ENCODE measurements at places on chromosomes 6 and 20.

DNA sequence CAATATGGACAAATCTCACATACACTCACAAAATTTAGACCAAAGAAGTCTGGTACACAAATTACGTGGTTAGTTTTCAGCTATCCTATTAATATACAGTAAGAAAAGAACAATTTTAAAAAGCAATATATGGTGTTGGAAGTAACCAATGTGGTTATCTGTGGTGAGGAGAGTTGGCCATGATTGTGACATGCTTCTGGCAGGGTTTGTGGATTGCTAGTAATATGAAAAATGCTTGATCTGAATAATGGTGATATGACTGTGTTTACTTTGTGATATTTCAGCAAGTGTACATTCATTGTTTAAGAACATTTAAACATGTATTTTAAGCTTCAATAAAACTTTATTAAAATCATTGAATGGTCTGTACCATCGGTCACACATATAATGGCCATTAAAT, 99.1 kb downstream of the ADGB start:
- no peak for DNase-seq

GRCh38 chr20:16666272-16666671, 63.6 kb upstream of the SNRPB2 start:
- no peak for DNase-seq

DNA sequence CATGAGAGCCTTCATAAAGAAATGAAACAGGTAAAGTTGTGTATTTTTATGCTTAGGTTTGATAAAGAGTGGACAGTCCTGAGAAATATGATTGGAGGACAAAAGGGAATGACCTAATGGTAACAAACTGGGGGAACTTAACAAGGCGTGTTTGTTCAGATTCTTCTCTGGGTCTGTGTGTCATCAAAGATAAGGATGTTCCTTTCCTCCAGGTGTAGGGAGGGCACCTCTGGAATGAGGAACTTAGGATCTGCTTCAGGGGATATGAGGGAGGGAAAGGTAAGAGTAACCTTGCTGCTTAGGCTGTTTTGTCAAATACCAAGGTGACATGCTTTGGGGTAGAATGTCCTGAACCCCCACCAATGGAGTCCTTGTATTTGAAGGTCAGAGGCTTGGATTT, 291.9 kb downstream of the KCNQ5 start:
- no peak for DNase-seq

GRCh38 chr6:46704562-46704961, 16.9 kb downstream of the TDRD6 start:
- DNase-seq: no peak

DNA sequence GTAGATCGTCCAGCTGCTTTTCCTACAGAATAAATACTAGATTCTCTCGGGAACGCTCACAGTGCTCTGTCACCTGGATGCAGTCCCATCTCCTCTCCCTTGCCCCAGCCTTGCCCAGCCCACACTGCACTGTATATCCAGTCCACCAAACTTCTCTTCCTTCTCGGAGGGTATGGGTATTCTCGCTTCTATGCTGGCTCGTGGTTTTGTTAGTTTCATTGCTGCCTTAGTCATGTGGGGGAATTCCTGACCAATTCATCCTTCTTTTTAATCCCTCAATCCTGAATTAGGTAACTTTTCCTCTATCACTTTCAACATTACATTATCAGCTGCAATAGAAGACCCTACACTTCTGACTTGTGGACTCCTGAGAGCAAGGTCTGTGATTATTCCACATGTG, 252.4 kb downstream of the GMDS start:
- DNase-seq: no peak

DNA sequence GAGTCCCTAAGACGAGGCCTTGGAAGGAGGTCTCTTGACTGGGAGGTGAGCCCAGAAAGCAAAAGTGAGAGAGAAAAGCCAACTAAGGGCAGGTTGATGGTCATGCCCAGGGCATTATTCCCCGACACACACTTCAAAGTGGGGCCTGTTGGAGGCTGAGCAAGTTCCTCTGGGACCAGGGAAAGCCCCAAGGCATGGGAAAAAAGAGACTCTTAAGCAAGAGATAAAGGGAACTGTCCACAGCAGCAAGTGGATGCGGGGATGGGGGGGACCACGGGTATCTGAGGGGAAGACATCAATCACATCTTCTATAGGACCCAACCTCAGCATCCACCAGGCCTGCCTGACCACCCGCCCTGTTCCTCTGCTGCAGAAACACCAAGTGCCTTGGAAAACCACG, 119.9 kb upstream of the MAFB start:
- DNase-seq: no peak

DNA sequence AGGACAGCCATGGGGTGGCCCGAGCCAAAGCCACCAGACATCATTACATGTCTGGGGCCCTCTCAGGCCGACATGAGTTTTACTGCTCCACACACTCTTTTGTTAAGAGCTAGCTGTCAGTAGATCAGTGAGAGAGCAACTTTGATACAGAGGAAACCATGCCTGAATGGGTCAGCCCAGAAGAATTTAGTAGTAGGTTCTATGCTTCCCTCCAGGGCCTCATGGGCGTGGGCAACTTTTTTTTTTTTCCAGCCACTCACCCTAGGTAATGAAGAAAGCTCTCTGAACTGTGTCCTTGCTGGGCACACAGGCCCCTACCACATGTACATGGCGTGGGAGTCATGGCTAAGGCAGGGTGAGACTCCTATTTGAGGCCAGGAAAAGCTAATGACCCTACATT, 38.8 kb downstream of the HLA-F start:
- DNase-seq: no peak

DNA sequence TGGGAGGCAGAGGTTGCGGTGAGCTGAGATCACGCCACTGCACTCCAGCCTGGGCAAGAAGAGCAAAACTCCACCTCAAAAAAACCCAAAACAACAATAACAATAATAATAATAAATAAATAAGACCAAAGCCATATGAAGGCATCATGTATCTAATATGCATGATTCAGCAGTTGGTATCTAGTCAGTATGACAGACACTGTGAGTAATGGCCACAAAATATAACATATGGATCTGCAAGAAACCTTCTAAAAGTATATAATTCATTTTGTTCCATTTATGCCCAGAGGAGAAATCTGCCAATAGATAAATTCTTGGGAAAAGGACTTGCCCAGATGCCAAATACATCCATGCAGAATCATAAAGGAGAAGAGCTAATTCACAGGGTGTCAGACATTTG, 252.3 kb downstream of the BTBD9 start:
- no peak for DNase-seq

- DNase-seq: no peak
Observed at GRCh38 chr20:46364670-46365486, 41.5 kb downstream of the ELMO2 start.

GRCh38 chr20:22407237-22408193, 176.9 kb downstream of the FOXA2 start:
- no peak for DNase-seq

- DNase-seq: no peak
Observed at GRCh38 chr6:4567141-4567540, 209.1 kb upstream of the CDYL start.

- DNase-seq: no peak
Observed at GRCh38 chr6:146974351-146974750, 229.9 kb upstream of the STXBP5 start.

GRCh38 chr20:10610251-10610650, 63.5 kb downstream of the JAG1 start:
- DNase-seq: no peak

GRCh38 chr6:132115714-132116366, 164.7 kb upstream of the CCN2 start:
- no peak for DNase-seq

DNA sequence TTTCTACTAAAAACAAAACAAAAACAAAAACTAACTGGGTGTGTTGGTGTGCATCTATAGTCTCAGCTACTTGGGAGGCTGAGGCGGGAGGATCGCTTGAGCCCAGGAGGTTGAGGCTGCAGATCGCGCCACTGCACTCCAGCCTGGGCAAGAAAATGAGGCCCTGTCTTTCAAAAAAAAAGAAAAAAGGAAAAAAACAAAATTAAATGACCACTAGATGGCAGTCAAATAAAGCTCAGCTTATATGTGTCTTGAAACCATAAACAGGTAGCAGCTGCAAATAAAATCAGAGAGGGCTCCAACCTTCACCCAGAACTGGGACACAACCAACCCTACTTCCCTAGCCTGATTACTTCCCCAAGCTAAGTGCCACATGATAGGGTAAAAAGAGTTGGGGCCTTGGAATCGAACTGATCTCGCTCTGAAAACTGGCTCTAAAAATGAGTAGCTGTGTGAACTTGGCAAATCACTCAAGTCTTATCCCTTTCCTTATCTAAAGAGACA, 67.1 kb upstream of the ADGRF4 start:
- peak; percentile 6 for DNase-seq

GRCh38 chr6:43149265-43149664, 21.8 kb upstream of the SRF start:
- no peak for DNase-seq

DNA sequence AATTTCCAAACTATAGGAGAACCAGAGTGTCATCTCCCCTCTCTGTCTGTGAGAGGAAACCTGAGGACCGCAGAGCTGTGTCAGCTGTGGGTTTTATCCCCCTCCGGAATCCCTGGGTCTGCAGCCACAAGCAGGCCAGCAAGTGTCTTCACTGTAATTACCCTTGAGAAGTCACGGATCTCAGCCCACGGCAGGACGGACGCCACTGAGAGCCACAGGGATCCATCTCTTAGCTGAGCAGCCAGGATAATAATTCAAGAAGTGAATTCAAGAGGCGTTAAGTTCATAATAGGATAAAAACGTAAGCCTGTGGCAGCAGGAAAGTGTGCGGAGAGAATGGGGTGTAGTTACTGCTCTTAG, 37.0 kb downstream of the DLL1 start:
- no peak for DNase-seq

DNA sequence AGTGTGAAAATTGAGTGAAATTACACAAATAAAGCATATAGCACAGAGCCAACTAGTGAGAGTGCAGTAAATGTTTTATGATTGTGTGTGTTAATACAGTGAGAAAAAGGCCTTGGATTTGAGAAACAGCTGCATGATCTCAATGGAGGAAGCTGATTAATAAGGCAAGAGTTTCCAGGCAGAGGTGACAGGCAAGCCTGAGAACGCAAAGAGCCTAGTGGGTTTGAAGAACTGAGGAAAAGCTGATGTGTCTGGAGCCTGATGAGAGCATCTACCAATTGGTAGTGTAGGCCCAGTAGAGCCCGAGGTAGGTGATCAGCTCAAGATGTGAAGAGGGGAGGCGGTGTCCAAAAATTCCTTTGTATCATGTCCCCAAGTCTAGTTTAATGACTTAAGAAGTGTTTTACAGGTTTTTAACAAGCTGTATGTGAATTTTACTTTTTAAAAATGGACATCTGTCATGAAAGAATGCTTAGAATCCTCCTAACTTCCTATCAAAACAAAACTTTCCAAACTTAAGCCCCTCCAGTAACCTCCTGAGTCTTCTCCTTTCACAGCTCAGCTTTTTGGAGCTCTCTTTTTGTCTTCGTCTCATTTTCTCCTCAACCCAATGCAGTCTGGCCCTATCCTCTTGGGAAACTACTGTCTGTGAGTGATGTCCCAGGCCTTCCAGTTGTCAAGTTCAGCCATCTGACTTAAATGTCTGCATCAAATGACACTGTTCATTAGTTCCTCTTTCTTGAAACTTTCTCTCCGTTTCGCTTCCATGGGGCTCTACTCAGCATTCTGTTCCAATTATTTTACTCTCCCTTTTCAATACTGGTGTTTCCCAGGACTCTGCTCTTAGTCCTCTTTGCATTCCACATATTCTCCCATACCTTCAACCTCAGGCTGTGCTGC, 1.2 kb downstream of the CDC40 start:
- DNase-seq: peak; percentile 54

DNA sequence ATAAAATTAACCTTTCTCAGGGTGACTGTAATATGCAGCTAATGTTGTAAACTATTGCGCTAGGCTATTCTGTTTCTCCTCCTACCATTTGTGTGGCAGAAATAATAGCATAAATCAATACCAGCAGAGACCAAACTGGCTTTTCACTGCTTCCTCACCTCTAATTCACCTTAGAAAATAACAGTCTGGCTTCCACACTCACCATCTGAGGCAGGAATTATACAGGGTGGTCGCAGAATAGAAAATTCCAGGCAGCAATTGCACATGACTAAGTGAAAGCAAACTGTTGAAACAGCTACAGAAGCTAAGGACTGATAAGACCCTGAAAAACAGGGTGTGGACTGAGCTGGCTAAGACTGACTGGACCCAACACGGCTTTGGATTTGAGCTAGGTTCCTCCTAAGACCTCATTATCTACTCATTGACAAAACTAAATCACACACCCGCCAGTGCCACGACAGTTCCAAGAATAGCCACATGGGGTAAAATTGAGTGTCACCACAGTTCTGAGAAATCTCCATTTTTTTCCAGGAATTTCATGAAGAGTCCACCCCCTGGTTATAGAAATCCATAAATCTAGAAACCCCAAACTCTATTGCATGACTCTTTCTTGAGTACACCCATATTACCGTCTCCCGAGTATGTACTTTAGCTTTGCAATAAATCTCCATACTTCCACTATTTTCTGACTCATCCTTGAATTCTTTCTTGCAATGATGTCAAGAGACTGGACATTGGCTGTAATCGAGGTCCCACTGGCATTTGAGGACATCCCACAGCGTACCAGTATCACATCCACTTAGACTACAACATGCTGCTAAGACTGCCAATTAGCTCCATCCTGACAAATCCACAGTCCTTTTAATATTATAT, 60.9 kb upstream of the KCNQ5 start:
- peak; percentile 12 for DNase-seq

DNA sequence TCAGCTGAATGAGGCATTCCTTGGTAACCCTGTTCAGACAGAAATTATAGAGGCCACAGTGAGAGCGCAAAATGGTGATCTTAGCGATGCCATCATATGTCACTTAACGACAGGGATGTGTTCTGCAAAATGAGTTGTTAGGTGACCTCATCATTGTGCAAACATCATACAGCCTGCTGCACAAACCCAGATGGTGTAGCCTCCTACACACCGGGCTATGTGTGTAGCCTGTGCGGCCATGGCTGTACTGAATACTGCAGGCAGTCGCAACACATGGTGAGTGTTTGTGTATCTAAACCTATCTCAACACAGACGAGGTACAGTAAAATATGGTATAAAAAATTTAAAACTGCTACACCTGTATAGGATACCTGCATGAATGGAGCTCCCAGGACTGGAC, 234.1 kb upstream of the PMEPA1 start:
- DNase-seq: no peak

DNA sequence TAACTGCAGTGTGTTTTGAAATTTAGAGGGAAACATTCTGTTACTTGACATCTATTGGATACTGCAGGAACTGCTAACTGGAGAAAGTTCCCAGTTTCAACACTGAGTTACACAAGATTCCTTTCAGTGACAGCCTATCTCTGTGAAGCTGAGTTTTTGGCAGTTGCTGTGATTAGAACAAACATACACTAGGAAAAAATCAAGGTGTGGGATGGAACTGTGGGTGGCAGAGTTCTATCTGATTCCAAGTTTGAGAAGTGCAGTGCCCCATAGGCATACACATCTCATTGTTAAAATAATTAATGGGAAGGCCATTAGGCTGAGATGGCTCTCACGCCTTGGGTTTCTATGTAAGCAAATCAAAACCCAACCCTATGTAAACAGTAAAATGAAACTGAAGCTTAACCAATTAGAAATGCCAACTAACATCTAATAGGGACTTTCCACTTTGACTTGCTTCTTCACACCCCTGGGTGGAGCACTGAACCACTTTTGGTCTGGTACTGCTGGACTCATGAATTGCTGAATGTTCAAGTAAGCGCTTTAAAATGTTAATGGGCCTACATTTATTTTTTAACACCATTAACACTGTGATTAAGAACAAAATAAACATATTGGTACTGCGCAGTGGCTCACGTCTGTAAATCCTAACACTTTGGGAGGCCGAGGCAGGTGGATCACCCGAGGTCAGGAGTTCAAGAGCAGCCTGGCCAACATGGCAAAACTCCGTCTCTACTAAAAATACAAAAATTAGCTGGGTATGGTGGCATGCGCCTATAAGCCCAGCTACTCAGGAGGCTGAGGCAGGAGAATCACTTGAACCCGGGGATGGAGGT, 55.2 kb upstream of the TBC1D7 start:
- DNase-seq: peak; percentile 69

Data from hematopoietic multipotent progenitor cell (in vitro differentiated cells).